ENCODE measurements at places on chromosomes 1 and 21.

- DNase-seq: no peak
These were observed 1.5 kb downstream of the MXRA8 start for GRCh38 chr1:1356796-1357401.

DNA sequence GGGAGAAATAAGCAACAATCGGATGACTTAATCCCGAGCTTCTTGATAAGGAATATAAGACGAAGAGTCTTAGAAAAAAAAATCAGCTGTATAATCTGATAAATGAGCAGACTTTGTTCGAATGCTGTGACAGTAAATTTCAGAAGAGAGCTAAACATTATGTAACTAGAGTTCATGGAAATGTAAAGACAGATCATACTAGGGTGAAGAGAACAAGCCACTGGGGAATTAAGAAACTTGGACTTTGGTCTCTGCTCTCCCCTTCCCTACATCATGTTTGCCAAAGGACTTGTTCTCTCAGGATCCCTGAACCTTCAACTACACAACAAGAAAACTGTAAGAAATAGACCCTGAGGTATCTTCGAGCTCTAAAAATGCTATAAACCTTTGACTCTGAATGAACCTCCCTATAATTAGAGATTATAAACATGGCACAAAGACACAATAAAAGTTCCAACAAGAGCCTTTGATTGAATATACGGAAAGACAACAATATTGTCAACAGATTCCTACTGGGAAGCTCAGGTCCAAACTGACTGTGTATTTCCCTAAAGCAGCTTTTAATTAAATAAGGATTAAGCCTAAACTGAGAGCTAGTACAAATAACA, 27.5 kb downstream of the FRRS1 start:
- DNase-seq: no peak

DNA sequence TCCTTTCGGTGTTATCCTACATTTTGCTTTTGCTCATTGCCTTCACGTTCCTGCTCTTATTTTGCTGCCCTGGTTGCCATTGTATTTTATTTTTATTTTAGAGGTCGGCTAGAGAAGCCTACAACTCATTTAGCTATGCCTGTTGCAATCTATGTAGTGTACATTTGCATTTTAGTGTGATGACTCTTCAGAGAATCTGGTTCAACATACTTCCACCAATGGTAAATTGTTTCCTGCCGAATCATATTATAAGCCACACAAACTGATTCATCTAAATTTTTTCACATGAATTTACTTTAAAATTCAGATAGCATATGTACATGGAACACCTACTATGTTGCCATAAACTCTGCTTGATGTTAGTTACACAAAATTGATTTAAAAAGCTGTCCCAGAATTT, 1596.9 kb downstream of the PLA2G4A start:
- DNase-seq: no peak

- no peak for DNase-seq
These were observed 161.0 kb upstream of the HP1BP3 start for GRCh38 chr1:20948101-20948500.
